ENCODE measurements at places on chromosomes 1 and 21. TPM values are rescaled to one million over a fixed set of nuclear protein-coding genes. Genes with fewer than 3 reads are reported as not detected.

DNA sequence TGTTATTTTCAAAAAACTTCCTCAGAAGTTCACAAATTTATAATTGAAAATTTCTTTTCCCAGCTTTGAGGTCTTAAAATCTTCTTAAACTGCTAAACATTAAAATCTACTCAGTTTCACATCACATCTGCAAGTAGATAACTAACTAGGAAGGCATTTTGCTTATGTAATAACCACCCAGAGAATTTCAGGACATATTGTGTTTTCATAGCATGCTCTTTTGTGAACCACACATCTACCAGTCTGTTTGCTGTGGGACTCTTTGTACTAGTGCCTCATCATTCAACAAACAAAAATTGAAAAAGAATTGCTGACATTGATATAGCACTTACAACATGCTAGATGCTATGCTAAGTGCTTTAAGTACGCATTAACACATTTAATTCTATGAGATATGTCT lies 31.6 kb upstream of the C1orf146 start:
- H3K4me1 ChIP-seq = no peaks in the 10 kb centered on the region
- no peak overlapping the region for H3K4me3 ChIP-seq
- no peaks in the 10 kb centered on the region for H3K27me3 ChIP-seq
- no peak overlapping the region for H3K27ac ChIP-seq

DNA sequence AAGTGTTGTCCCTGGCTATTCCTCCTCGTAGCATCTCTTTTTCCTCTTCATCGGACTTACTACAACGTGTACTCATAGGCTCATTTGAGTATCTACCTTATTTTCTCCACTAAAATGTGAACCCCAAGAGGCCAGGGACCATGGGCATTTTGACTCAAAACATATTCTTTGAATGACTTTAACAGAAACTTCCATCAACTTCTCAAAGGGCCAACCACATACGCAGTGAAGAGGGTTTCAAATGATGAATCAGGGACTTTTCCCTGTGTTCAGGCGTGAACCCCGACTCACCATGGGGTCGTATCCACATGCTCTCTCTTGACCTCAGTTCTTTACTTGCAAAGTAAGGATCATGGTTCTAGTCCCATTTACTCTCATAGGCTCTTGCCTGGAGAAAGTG lies 20.2 kb upstream of the GPR137B start:
- H3K4me1 ChIP-seq = peaks cover 28% of the 10 kb centered on the region
- H3K27me3 ChIP-seq = peaks cover 33% of the 10 kb centered on the region
- no peak overlapping the region for H3K4me3 ChIP-seq
- no peak for DNase-seq
- no peak overlapping the region for H3K27ac ChIP-seq

The RBBP5 gene
- 20.3 TPM for total RNA-seq

The IGSF9 gene
- not detected for total RNA-seq

Measured in activated CD4-positive, alpha-beta memory T cell treated with anti-CD3 and anti-CD28 coated beads, Interleukin-2, amount 10 ng/mL, durations not matched to agents 7 days and 5 days (primary cell).